Globus pallidus (tissue), 1 donor: ENCODE measurements at places on chromosomes 13 and 19.

- DNase-seq, result peak; percentile 24
Measured at GRCh38 chr13:46982856-46983582, 86.2 kb upstream of the HTR2A start.

GRCh38 chr19:12974301-12975220 lies 5.2 kb downstream of the DAND5 start:
- no peak for DNase-seq

DNA sequence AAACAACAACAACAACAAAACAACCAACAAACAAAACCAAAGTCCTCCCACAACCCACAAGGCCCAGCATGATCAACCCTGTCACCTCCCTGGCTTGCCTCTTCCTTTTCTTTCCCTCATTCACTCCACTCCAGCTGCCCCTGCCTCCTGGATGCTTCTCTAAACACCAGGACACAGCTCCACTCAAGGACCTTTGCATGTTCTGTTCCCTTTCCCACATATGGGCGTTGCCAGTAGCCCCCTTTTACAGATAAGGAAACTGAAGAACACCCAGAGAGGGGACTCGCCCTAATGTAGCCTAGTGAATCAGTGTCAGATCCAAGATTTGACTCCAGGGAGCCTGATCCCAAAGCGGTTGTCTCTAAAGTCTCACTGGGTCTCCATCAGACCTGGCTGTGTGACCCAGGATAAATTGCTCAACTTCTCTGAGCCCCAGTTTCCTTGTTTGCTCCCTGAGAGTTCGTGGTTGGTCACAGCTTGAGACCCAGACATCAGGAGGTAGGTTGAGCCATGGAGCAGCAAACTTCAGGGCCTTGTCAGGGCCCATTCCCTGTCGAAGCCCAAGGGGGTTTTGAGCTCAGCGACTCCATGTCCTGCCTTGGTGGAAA lies 3.0 kb upstream of the DOCK6 start:
- DNase-seq, result no peak

DNA sequence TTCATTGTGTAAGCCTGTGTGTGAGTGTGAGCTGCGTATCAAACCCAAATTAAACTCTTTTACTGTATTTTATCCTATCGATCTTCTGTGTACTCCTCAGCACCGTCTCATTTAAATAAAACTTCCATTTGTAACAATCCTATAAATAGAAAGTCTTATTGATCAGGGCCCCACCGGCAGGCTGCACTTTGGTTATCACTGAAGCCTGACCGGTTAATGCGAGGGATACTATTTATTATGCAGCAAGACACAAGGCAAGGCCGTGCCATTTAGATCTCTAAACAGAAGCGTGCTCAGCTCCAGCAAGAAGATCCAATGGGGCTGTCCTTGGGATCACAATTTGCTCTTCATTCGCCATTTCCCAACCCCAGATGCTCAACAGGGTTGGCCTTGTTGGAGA lies 252.6 kb upstream of the TSHZ3 start:
- no peak for DNase-seq

DNA sequence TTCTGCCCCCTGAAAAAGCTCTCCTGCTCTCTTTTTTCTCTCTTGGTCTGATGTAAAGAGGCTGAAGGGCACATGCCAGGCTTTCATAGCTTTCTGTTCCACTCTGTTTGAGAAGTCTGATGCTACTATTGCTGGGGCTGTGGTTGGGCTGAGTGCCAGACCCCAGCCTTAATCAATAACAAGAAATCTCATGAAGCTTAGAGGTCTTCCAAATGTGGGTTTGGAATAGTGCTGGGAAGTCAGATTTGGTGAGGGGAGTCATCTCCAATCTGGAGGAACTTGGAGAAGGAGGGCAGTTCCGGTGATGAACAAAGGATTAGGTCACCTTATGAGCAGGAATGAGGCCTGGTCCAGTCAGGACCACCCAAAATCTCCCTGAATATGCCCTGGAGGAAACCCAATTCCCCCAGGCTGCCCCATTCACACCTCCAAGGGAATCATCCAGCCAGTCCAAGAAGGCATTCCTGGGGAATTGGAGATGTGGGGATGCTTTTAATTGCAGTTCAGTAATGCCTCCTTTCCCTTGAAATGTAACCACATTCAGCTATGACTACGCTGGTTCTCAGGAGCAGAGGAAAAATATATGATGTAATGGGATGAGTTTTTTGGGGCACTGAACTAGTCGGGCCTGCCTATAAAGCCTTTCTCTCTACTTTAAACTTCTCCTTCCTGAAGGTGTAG lies 102.0 kb downstream of the STARD13 start:
- no peak for DNase-seq

DNA sequence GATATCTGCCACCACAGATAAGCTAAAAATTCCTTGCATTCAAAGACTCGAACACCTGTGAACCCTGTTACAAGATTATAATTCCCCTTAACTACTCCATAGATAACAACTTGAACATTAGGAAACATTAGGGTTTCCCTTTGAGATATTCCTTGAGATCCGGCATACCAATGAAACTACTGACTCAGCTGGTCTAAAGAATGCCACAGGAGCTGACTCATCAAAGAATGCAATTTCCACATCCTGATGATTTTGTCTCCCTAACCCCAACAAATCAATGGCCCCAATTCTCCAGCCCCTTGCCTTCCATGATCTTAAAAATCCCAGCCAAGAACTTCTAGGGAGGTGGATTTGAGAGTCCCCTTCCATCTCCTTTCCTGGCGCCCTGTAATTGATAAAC lies 35.6 kb upstream of the ZNF599 start:
- no peak for DNase-seq

DNA sequence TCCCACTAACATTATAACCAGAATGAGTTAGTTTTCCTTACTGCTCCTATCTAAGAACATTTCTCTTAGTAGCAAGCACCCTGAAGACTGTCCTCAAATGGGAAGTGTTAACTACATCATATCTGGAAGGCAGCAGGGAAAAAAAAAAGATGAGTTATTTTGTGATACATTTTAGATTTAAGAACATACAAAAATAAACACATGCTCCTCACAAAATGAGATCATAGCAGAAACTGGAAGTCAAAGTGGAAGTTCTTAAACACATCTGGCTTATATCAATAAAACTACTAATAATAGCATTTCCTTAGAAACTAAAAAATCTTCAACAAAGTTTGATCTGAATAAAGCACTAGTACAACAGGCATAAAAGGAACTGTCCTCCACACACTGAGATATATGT lies 70.4 kb downstream of the SLITRK6 start:
- DNase-seq, result no peak

DNA sequence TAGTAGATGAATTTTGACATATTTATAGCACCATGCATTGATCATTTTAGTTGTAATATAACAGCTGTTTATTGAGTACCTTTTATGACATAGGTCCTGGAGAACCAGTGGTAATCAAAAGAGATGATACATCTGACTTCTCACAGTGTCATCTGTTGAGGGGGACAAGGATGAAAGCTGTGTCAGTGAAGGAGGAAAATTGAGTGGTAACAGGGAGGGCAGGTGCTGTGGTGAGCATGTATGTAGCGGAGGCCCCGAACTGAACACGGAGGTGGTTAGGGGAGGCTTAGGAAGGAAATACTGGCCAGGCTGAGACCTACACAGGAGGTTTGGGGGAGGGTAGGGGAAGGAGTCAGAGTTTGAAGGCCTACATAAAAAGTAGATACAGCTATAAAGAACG lies 199.7 kb downstream of the GGACT start:
- no peak for DNase-seq

GRCh38 chr13:76048675-76049375 lies 412.7 kb downstream of the LMO7 start:
- DNase-seq, result no peak

DNA sequence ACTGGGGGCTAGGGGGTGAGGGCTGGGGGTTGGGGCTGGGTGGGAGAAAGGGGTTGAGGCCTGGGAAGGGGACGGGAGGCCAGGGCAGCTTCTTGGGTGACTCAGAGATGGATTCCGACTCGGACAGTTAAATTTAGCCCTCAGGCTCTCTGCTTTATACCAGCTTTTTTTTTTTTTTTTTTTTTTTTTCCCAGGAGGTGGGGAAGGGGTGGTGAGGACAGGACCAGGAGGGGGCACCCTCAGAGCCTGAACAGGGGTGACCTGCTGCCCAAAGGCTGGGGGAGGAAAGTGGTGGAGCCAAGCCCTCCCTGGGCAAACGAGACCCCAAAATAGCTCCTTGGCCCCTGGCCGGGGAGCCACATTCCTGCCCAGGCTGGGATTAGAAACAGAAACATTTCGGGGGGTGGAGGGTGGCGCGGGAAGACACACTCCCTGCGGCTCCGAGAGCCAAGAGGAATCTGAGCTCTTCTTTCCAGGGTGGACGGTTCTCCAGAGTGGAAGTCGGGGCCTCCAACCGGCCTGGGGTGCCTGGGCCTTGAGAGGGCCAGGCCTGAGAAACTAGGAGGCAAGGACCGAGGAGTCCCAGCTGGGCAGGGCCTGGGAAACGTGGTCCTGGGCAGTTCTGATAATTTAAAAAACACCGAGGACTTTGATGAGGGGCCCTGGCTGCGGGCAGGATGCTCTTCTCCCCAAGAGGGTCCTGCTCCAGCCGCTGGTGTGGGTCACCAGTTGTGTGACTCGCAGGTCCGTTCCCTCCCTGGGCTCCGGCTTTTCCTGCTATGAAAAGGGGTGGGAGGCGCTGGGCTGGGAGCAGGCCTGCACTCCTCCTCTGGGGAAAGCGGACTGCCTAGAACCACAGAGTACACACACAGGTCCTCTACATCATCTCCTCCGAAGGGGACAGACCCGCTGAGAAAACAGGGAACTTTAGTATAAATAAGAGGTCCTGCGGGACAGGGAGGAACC lies 813 bp upstream of the DMPK start:
- no peak for DNase-seq

GRCh38 chr19:58237324-58237723 lies 8.6 kb downstream of the ZNF544 start:
- DNase-seq, result no peak

- DNase-seq, result no peak
Measured at GRCh38 chr13:73173279-73173811, 114.5 kb downstream of the KLF5 start.

DNA sequence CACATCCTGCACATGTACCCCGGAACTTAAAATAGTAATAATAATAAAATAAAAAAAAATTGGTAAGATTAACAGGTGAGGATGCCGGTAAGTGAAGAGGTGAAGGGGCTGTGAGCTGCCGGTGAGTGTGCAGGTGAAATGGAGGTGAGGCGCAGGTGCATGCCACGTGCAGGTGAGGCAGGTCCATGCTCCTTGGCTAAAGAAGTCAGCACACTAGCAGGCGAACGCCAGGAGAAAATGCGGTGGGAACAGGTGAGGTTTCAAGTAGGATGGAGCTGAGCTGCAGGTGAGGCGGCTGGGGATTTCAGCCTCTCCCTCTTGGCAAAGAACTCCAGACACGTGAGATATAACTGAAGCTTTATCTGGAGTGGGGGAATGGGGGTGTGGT lies 7.5 kb upstream of the TNFSF14 start:
- no peak for DNase-seq

GRCh38 chr19:48296963-48297734 lies 27.3 kb downstream of the ZNF114 start:
- DNase-seq, result no peak

DNA sequence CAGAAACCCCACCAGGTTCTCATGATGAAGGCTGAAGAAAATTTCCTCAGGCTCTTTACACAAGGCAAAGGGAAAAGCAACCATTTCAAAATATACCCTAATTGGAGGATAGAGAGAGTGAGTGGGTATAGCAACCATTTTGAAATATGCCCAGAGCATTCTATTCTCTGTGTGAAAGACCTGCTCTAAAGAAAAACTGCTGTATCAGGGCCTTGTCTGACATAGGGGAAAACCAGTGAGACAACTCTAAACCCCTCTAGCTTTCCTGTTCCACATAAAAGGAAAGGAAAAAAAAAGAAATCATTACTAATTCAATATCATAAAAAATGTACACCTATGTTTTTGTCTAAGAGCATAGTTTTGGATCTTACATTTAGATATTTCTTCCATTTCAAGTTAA lies 42.3 kb downstream of the TPTE2 start:
- DNase-seq, result no peak

GRCh38 chr13:32663660-32664059 lies 77.4 kb downstream of the PDS5B start:
- no peak for DNase-seq

DNA sequence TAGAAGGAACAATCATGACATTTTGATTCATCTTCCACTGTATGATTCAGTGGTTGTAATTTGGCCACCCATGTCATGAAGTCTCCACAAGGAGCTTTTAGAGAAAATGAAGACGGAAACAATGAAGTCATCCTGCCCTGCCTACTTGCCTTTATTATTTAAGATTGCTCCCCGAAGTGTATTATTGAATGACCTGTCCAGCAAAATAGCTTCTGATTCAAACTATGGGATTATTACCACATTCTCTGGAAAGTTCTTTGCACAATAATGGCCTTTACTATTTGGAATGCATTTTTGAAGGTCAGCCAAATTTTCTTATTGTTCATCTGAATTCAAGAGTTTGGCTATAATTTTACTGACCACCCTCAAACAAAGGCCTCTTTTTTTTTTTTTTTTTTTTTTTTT lies 77.8 kb upstream of the RFC3 start:
- DNase-seq, result no peak

DNA sequence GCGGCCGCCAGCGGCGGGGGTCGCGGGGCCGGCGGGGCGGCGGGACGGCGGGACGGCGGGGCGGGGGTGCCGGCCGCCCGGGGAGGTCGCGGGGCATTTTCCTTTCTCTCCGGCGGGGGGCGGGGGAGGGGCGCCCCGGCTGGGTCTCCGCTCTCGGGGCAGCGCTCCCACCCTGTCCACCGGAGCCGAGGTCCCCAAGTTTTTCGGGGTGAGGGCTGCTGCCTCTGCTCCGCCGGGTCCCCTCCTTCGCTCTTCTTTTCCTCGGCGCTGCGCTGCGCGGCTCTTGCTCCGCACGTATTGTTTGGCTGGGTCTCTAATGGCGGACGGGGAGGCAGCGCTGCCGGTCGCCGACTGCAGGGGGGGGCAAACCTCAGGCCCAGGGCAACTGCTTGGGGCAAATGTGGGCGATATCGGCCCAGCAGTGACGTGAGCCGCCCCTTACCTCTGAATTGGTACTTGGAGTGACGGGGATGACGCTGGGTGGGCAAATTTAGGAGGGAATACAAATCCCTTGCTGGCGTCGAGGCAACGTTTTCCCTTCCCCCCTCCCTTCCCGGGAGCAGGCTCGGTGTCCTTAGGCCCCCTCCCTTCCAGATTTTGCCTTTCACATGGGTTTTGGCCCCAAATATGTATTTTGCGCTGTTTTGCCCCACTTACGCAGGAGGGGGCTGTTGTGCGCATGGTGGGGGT lies 759 bp downstream of the ZMYM2 start:
- DNase-seq, result peak; percentile 60
